NCI-H460 (cell line): ENCODE measurements at places on chromosomes 6 and 20. TPM values are rescaled to one million over a fixed set of nuclear protein-coding genes. Genes with fewer than 3 reads are reported as not detected.
A peak's percentile ranks its signal among the peaks of the same experiment; 100 is the strongest.

GRCh38 chr6:106026748-106027715 lies 59.1 kb upstream of the PRDM1 start:
- no peak for DNase-seq

PDE7B gene
- 20.4 and 27.1 TPM in 2 replicates for total RNA-seq

POU5F1 gene
- total RNA-seq, result not detected in 2 replicates

EDN3 gene
- total RNA-seq, result not detected in 2 replicates

- no peak for DNase-seq
Observed at GRCh38 chr6:98946266-98946878, 1.4 kb downstream of the FBXL4 start.

SLA2 gene
- 0.05 TPM in 1 of 2 replicates, not detected in the other for total RNA-seq

ANKEF1 gene
- 5.3 and 5.6 TPM in 2 replicates for total RNA-seq

DNA sequence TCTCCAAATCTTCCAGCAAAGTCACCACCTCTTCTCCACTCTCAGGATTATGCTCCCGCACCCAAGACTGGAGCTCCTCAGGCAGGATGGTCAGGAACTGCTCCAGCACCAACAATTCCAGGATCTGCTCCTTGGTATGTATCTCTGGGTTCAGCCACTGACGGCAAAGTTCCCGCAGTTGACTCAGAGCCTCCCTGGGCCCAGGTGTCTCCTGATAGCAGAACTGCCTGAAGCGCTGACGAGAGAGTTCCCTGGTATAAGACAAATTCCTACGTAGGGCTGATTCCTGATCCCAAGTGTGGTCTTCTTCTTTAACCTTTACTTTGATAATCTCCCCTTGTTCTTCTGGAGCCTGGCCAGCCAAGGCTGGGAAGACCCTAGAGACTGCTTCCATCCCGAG lies 60.6 kb downstream of the GPX5 start:
- no peak for DNase-seq

SLC16A10 gene
- total RNA-seq, result 2.3 and 2.5 TPM in 2 replicates

- DNase-seq, result no peak
Observed at GRCh38 chr6:31877125-31877650, 1.6 kb downstream of the SLC44A4 start.

GRCh38 chr20:51393571-51393970 lies 148.9 kb downstream of the NFATC2 start:
- no peak for DNase-seq

DDO gene
- 0.89 and 1.0 TPM in 2 replicates for total RNA-seq

DNA sequence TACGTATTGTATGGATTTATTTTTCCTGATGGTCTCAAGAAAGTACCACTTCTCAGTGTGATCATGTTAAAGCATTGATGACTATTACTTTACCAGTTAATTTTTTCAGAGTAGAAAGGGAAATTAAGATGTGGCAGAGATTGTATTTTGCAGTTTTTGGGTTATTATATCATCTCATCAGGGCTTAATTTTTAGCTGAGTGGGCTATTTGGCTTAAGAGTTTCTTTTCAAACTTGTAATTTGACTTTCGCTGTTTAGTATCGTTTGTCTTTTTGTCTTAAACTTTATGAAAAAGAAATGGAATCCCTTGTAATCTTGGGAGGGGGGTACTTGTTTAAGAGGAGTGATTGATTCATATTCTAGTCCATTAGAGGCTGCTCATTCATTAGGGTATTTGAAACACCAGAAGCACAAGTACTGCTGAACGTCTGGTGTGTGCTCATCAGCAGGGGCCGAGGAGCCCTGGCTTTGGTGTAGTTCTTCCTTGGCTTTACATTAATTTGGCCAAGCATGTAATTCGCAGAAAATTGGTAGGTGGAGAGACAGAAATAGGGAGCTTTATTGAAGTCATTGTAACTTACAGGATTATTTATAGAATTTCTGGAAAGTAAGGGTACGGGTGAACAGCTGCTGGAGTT lies 112.4 kb downstream of the TIAM2 start:
- no peak for DNase-seq

GRCh38 chr6:70552974-70553373 lies 13.8 kb upstream of the SDHAF4 start:
- no peak for DNase-seq

DNA sequence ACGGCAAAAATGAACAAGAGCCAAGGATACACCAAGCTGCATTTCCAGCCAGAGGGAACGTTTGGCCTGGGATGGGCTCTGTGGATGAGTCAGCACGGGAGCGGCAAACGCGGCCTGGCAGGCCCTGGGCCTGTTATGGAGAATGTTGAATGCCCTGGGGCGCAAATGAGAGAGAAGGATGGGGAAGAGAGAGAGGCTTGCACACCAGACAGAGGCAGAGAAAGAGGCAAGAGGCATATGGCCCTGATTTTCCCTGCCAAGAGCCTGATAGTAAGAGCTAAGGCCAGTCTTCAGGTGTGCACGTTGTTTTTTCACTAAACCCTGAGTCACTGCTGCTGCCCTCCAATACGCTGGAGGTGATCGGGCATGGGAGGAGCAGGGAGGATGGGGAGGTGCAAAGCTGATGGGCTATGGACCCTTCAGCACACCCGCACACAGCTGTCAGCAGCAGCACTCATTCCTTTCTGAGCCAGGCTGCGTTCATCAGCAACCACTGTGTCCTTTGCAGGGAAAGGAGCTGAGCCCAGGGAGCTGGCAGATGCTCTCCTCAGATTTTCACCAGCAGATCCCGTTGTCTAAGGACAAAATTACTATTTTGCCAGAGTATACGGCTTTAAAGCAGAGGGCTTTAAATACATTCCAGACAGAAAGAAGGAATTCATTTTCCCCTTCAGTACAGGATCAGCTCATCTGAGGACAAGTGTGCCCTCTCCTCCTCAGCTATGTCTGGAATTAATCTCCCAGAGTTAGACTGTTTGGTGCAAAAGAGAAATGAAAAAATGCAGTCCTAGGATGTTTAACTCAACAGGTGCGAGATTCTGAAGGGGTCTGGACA lies 61.7 kb upstream of the SLC22A23 start:
- DNase-seq, result peak; percentile 52

PAK5 gene
- total RNA-seq, result not detected in 2 replicates

DNA sequence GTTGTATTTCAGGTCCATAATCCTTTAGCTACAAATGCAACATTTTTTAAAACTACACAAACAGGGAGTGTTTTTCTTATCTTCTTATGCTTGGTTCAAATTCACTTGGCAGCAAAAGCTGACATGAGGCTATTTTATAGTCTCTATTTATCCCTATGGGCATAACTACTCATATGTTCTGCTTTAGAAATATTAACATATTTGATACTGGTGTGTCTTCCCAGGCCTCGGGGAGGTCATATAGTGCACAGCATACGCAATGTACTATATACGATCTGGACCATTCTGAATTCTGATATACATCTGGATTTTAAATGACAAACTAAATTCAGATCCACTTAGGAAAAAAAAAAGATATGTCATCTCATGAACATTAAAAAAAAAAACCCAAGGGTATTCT lies 69.2 kb downstream of the TFAP2C start:
- DNase-seq, result no peak

ADGRF4 gene
- 0.12 and 0.17 TPM in 2 replicates for total RNA-seq

DNA sequence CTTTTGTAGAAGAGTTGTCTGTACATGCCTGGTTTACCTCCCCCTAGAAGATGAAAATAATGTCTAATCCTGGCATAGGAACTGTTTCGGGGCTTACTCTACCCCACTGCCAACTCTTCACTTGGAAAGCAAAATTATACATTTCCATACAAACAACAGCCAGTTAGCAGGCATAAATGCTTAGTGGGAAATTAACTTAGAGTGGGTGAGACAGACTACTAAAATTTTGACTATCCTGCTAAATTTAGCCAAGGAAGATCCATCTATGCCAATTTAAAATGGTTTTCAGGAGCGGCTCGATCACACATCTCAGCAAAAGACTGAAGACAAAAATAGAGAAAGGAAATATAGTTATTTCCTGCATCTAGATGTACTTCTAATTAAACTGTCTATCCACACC lies 221.2 kb downstream of the TPBG start:
- DNase-seq, result no peak

DNA sequence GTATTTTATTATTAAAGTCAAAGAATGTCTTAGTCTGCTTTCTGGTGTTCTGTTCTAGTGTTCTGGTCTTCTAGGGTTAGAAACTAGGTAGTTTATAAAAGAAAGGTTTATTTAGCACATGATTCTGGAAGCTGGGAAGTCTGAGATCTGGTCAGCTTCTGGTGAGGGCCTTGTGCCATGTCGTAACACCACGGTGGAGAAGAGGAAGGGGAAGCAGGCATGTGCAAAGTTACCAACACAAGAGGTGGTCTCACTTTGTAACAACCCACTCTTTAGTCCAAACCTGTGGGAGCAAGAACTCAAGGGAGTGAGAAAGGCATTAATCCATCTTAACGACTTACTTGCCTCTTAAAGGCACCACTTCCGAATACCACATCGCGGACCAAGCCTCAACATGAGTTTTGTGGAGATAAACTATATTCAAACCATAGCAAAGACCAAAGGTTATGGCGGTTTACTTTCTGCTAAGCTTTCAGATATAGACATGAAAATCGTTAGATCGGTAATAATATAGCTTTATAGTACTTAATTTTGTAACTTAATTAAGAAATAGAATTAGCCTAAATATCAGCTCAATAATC lies 99.4 kb downstream of the NCOA3 start:
- no peak for DNase-seq

MPIG6B gene
- total RNA-seq, result not detected in 2 replicates

C6orf141 gene
- 0.47 TPM in 1 of 2 replicates, not detected in the other for total RNA-seq

- DNase-seq, result no peak
Observed at GRCh38 chr6:14927398-14927797, 318.5 kb upstream of the JARID2 start.

- no peak for DNase-seq
Observed at GRCh38 chr20:57783196-57783595, 73.4 kb upstream of the PMEPA1 start.

TREML4 gene
- total RNA-seq, result not detected in 2 replicates

DNA sequence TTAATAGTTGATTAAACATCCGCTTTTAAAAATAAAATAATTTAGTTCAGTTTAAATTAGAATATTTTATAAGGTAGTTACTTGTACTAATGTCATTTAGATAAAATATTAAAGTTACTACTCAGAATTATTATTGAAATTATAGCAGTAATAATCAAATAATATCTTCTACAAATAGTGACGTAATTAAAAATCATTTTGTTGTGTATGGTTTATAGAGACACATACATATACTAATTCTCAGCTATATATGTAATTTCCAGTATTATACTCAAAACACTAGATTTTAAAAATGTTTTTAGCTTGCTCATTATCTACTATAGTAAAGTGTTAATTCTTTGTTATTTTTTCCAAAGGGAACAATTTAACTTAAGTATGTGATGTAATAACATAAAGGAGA lies 435.2 kb upstream of the MANEA start:
- DNase-seq, result no peak

CCN2 gene
- 74.9 and 112 TPM in 2 replicates for total RNA-seq

GRCh38 chr6:105785066-105785811 lies 300.9 kb upstream of the PRDM1 start:
- no peak for DNase-seq

SLC24A3 gene
- total RNA-seq, result 0.02 TPM in 1 of 2 replicates, not detected in the other

DNA sequence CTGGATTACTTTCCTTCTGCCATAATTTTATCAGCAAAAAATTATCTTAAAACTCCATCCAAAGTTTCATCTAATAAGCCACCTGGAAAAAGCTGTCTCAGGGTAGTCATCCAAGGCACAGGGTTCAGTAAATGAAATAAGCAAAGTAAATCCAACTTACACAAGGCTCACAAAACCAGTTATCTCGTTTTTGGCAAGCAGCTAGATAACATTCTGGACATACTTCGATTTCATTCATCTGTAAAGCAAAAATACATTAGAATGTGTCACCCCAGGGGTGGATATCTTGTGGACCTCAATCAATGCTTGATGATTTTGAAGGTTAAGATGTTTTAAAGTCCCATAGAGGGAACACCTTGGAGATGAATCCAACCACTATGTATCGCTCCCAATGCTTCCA lies 73.1 kb downstream of the ZMYND8 start:
- no peak for DNase-seq

DNA sequence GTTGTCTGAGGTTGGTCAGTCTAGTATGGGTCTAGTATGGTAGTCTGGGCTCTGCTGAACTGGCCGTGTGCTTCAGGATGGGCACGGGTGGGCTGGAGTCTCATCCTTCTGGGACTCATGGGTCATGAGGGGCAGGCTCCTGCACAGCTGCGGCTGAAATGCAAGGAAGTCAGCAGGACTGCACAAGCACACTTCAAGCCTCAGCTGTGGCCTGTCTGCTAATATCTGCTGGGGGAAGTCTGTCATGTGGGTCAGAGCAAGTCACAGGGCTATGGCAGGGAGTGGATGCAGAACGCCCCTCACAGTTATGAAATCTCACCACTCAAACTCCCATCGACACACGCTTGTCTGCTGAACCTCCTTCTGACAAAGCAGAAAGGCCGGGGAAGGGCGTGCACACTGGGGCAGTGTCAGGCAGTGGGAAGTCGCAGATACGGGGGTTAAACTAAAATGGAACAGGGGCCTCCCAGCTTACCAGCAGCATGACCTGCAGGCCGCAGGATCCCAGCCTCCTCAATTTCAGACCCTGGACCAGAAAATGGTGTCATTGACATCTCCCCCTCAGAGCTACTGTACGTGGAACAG lies 229.5 kb downstream of the SMOC2 start:
- no peak for DNase-seq

- DNase-seq, result peak; percentile 72
Observed at GRCh38 chr6:73519926-73520687, 725 bp downstream of the EEF1A1 start.

RALGAPB gene
- 31.4 and 34.8 TPM in 2 replicates for total RNA-seq

DNA sequence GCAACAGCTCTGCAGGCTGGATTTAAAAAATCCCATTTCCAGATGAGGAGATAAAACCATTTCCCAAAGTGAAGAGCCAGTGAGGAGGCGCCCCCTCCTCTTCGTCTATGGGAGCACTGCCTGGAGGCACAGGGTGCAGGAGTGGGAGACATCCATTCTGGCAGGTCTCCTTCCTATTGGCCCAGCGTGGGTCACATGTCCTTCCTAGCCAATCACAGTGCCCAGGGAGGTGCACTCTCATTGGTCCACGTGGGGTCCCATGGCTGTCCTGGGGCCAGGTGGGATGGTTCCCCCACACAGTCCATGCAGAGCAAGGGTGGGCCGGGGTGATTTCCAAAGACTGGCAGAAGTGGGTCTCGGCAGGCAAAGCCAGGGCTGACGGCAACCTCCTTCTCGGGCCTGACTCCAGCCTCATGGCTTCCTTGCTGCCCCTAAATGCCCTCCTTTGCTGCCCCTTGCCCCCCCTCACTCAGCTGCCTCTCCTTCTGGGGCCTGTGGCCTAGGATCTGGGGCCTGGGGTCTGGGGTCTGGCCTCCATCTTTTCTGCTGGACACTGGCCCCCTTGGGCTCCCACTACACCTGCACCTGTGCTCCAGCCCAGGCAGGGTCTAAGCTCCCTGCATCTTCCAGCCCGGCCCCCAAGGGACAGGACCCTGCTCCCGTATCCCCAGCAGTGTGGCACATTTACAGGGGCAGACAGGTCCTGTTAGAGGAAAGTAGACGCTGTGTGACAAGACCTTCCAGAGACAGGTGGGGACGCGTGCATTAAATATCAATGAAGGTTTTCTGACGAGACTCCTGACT lies 231.7 kb downstream of the TAF4 start:
- DNase-seq, result no peak

TNFRSF21 gene
- total RNA-seq, result 3.9 and 4.0 TPM in 2 replicates

MAD2L1BP gene
- total RNA-seq, result 23.9 and 24.1 TPM in 2 replicates

- peak; percentile 54 for DNase-seq
Observed at GRCh38 chr6:33197431-33198048, 2.9 kb downstream of the RXRB start.
